Immature natural killer cell (primary cell): ENCODE measurements at places on chromosomes 11 and 22. TPM values are rescaled to one million over a fixed set of nuclear protein-coding genes. Genes with fewer than 3 reads are reported as not detected.

The OR4C45 gene
- polyA plus RNA-seq: not detected

The SEC14L6 gene
- not detected for polyA plus RNA-seq

The OR8B8 gene
- polyA plus RNA-seq: not detected

GRCh38 chr22:40323681-40324171 is 22.6 kb upstream of the ADSL start:
- peaks cover 20% of the 10 kb centered on the region for H3K4me1 ChIP-seq
- DNase-seq: no peak
- H3K27me3 ChIP-seq: peaks cover 12% of the 10 kb centered on the region
- peak overlapping the region; percentile 82 for H3K27ac ChIP-seq
- H3K36me3 ChIP-seq: peaks cover 39% of the 10 kb centered on the region
- H3K4me3 ChIP-seq: no peak overlapping the region

- peak; percentile 100 for DNase-seq
- peak overlapping the region; percentile 92 for H3K27ac ChIP-seq
- peak overlapping the region; percentile 84 for H3K4me3 ChIP-seq
- peaks cover 39% of the 10 kb centered on the region for H3K4me1 ChIP-seq
- H3K36me3 ChIP-seq: peaks cover 12% of the 10 kb centered on the region
Observed at GRCh38 chr11:119095066-119095880, 6.4 kb downstream of the DPAGT1 start.

DNA sequence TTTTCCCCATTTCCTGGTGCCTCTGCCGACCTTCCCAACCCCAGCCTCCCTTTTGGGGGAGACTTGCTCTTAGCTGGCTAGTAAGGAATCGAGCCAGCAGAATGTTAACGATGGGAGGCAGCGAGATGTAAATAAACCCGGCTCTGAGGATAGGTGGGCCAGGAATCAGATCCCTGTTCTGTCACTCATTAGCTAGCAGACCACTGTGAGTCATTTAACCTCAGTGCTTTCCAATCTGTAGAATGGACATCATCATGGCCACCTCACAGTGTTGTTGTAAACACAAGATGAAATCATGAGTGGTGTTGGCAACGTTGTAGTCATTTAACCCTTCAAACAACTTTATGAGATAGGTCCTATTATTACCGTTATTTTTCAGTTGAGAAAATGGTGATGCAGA is 208.6 kb downstream of the KIRREL3 start:
- H3K4me1 ChIP-seq: no peaks in the 10 kb centered on the region
- H3K4me3 ChIP-seq: no peak overlapping the region
- no peak for DNase-seq
- H3K27ac ChIP-seq: no peak overlapping the region

DNA sequence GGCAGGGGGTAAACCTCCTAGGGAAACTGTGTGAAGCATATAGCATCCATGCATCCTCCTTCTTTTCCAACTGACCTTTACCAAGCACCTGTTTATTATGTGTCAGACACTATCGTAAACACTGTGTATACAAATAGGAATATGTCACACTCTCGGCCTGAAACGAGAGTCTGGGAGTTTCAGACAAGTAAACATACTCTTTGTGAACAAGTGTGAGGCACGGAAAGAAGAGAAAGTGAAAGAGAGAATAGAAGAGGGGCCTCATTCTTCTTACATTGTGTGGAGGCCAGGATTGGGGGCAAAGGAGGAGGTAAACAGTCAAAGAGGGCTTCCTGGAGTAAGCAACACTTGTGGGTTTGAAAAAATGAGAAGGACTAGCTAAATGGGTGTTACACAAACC is 16.4 kb downstream of the CSNK2A3 start:
- no peak for DNase-seq
- peaks cover 4% of the 10 kb centered on the region for H3K27me3 ChIP-seq
- no peak overlapping the region for H3K27ac ChIP-seq
- no peak overlapping the region for H3K4me3 ChIP-seq
- H3K4me1 ChIP-seq: no peaks in the 10 kb centered on the region
- no peaks in the 10 kb centered on the region for H3K36me3 ChIP-seq

DNA sequence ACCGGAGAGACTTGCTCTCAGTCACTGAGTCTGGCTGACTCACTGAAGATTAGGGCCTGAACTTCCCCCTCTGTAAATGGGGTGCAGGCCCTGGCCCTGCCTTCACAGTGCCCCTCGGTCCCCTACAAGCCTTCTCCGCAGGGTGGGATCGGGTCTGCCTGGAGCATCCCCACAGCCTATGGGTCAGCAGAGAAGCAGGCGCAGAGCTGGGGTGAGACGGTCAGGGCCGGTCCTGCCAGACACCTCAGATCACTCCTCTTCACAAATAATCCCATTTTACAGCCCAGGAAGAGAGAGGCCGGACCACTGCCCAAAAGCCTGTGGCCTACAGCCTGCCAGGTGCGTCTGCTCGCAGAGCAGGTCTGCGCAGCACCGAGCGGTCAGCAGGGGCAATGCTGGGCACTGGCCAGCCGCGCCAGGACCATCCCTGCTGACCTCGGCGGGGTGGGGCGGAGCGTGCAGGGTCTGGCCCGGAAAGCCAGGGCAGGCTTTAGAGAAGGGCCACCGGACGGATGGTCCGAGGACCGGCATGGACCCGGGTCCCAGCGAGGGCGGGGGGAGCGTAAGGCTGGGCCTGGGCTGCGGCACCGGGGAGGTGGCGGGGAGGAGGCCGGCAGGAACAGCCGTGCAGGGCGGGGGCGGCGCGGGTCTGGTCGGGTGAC is 522 bp upstream of the SEPTIN5 start:
- peak overlapping the region; percentile 62 for H3K4me3 ChIP-seq
- peaks cover 13% of the 10 kb centered on the region for H3K27me3 ChIP-seq
- no peaks in the 10 kb centered on the region for H3K36me3 ChIP-seq
- H3K27ac ChIP-seq: no peak overlapping the region

DNA sequence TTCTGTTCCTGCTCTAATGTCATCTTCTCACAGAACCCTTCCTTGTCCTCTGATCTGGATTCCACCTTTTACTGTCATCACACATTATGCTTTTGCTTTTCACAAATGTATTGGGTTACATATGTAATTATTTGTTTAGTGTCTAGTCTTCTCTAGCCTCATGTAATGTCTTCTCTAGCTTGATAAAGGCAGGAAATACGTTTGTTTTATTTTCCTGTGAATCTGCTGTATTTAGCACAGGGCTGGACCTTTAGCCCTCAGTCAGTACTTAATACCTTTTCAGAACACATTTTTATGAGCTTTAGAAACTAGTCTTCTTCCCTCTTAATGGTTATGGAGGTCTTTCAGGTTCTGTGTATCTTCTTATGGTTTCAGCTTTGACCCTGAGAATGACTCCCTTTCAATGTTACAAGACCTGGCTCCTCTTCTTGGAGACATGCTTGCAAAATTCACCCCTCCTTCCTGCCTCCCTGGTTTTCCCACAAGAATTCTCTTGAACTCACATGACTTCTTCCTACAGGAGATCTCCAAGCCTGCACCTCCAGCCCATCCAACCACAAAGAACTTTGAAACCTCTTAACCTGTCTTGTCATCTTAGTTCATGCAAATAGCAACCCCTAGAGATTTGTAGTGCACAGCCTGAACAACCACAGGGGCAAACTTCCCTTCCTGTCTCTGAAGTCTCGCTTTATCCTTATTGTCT is 132.7 kb upstream of the DDI1 start:
- DNase-seq: no peak
- H3K4me1 ChIP-seq: peaks cover 27% of the 10 kb centered on the region
- no peak overlapping the region for H3K27ac ChIP-seq
- H3K4me3 ChIP-seq: no peak overlapping the region

GRCh38 chr22:35335468-35335867 is 35.8 kb downstream of the TOM1 start:
- H3K27me3 ChIP-seq: peaks cover 4% of the 10 kb centered on the region
- H3K36me3 ChIP-seq: peaks cover 5% of the 10 kb centered on the region
- no peak overlapping the region for H3K27ac ChIP-seq
- no peak overlapping the region for H3K4me3 ChIP-seq

GRCh38 chr11:10728154-10728553 is 22.9 kb upstream of the CTR9 start:
- H3K27ac ChIP-seq: no peak overlapping the region
- no peak overlapping the region for H3K4me3 ChIP-seq
- no peaks in the 10 kb centered on the region for H3K36me3 ChIP-seq
- no peaks in the 10 kb centered on the region for H3K27me3 ChIP-seq
- DNase-seq: no peak

DNA sequence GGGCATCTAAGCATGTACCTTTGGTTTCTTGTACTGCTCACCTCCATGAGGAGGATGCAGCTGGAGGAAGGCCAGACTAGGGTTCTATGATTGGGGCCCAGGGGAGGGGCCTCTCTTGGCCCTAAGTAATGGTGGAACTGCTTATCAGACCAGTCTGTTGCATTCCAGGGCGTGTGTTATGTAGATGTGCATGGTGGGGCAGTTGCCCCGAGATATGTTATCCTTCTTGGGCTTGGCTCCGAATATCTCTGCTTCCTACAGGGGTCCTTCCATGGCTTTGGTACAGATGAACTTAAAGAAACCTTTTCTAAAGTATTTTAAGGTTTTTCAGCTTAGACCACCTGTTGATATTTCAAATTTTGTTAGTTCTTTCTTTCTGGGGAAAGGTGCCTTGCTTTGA is 126.0 kb downstream of the SWAP70 start:
- no peak for DNase-seq
- peaks cover 27% of the 10 kb centered on the region for H3K36me3 ChIP-seq
- H3K27ac ChIP-seq: no peak overlapping the region
- H3K4me1 ChIP-seq: peaks cover 15% of the 10 kb centered on the region

- DNase-seq: no peak
- no peaks in the 10 kb centered on the region for H3K36me3 ChIP-seq
- H3K27ac ChIP-seq: no peak overlapping the region
Observed at GRCh38 chr11:107848345-107848744, 10.2 kb downstream of the SLC35F2 start.

- no peak overlapping the region for H3K4me3 ChIP-seq
- no peaks in the 10 kb centered on the region for H3K27me3 ChIP-seq
- no peak overlapping the region for H3K27ac ChIP-seq
- H3K4me1 ChIP-seq: no peaks in the 10 kb centered on the region
- peaks cover 26% of the 10 kb centered on the region for H3K36me3 ChIP-seq
Observed at GRCh38 chr22:45826520-45826919, 150.4 kb downstream of the WNT7B start.

DNA sequence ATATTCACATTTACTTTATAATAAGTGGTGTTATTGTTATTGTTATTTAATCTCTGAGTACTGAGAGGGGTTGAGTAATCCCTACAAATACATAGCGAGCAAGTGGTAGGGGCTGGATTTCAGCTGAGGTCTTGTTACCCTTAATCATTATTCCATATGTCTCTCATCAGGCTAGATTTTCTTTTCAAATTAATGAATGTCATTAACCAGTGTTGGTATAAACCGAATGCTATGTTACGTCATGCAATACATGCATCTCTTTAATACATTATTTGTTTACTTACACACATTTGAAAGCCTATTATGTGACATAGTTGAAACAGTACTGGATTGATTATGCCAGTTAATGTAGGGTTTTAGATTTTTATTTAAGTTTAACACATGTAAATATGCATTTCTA is 18.9 kb downstream of the PDGFD start:
- no peak overlapping the region for H3K4me3 ChIP-seq
- peaks cover 3% of the 10 kb centered on the region for H3K36me3 ChIP-seq
- H3K27ac ChIP-seq: no peak overlapping the region

DNA sequence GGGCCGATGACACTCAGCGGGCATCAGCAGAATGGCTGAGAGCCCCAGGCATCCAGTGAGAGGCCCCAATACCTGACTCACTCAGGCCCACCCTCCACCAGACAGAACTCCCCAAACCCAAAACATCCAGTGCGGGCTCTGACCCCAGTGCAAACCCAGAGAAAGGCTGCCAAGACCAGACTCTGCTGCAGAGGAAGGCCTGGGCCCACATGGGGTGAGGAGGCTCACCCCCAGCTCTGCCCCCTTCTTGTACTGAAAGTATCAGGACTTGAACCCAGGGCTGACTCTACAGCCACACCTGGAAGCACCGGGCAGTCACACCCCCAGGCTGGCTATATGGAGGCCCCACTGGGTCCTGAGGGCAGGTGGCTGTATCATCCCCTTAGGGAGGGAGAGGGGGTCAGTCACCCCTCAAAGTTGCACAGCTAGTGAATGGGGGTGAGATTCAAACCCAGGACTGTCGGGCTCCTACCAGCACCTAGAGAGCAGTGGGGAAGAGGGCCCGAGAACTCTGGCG is 49.3 kb downstream of the IGLL1 start:
- H3K4me3 ChIP-seq: no peak overlapping the region
- H3K36me3 ChIP-seq: no peaks in the 10 kb centered on the region
- peaks cover 6% of the 10 kb centered on the region for H3K27me3 ChIP-seq
- H3K4me1 ChIP-seq: no peaks in the 10 kb centered on the region

- H3K27ac ChIP-seq: no peak overlapping the region
- no peak for DNase-seq
- H3K27me3 ChIP-seq: no peaks in the 10 kb centered on the region
- no peaks in the 10 kb centered on the region for H3K36me3 ChIP-seq
Observed at GRCh38 chr11:122757201-122757600, 81.1 kb upstream of the CRTAM start.

- H3K27me3 ChIP-seq: peaks cover 2% of the 10 kb centered on the region
- DNase-seq: no peak
- no peaks in the 10 kb centered on the region for H3K36me3 ChIP-seq
- peak overlapping the region; percentile 53 for H3K4me3 ChIP-seq
- peaks cover 65% of the 10 kb centered on the region for H3K4me1 ChIP-seq
Observed at GRCh38 chr22:41106122-41106968, 14.0 kb downstream of the EP300 start.

GRCh38 chr11:74397501-74398243 is 561 bp downstream of the PGM2L1 start:
- peaks cover 2% of the 10 kb centered on the region for H3K27me3 ChIP-seq
- H3K27ac ChIP-seq: peak overlapping the region; percentile 87
- peaks cover 10% of the 10 kb centered on the region for H3K4me1 ChIP-seq
- peak overlapping the region; percentile 100 for H3K4me3 ChIP-seq
- peak; percentile 21 for DNase-seq

DNA sequence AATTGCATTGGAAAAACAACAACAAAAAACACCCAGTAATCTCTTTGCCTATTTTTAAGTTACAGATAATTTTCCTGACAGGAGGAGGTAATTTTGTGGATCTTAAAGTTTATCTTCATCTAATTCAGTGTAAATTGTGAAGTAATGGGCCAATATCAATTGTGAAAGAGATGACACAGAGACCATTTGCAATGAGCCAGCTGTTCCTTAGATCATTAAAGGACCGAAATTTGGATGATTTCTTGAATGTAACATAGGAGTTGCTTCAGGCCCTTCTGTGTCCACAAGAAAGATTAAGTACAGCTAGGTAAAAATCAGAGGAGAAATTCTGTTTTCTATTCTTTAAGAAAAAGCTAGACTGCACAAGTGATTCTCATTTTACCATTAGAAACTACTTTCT is 718.5 kb upstream of the ANO3 start:
- H3K4me3 ChIP-seq: no peak overlapping the region
- no peak for DNase-seq
- H3K27ac ChIP-seq: no peak overlapping the region
- H3K27me3 ChIP-seq: peaks cover 1% of the 10 kb centered on the region
- no peaks in the 10 kb centered on the region for H3K4me1 ChIP-seq
- peaks cover 4% of the 10 kb centered on the region for H3K36me3 ChIP-seq

- H3K27me3 ChIP-seq: no peaks in the 10 kb centered on the region
- H3K27ac ChIP-seq: no peak overlapping the region
- peaks cover 1% of the 10 kb centered on the region for H3K4me1 ChIP-seq
- DNase-seq: no peak
Observed at GRCh38 chr11:41498726-41499125, 39.3 kb upstream of the LRRC4C start.

GRCh38 chr11:107719073-107719472 is 7.2 kb upstream of the SLN start:
- H3K36me3 ChIP-seq: no peaks in the 10 kb centered on the region
- no peak overlapping the region for H3K4me3 ChIP-seq
- DNase-seq: no peak
- no peaks in the 10 kb centered on the region for H3K4me1 ChIP-seq
- peaks cover 10% of the 10 kb centered on the region for H3K27me3 ChIP-seq
- H3K27ac ChIP-seq: no peak overlapping the region
